ENCODE measurements at places on chromosomes 7 and 10.

GRCh38 chr10:79401015-79401921 is 44.2 kb downstream of the ZCCHC24 start:
- DNase-seq: no peak

- DNase-seq: no peak
Observed at GRCh38 chr7:140200061-140200989, 23.5 kb upstream of the KDM7A start.

GRCh38 chr7:100156331-100157068 is 2.0 kb downstream of the TRAPPC14 start:
- no peak for DNase-seq

DNA sequence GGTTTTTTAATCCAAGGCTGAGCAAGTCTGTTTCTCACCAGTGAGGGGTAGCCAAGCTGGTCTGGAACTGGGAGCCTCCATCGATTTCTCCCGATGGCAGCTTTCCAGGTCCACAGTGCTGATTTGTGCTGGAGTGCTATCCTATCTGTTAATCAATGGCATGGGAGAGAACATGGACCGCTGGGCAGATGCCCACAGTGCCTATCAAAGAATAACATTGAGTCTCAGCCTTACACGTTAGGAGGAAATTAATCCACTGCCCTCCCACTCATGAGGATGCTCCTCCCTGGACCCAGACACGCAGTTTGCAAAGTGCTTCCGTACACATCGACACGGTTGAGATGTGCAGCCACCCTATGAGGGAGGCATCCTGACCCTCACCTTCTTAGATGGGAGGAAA is 36.0 kb upstream of the CUX1 start:
- no peak for DNase-seq

DNA sequence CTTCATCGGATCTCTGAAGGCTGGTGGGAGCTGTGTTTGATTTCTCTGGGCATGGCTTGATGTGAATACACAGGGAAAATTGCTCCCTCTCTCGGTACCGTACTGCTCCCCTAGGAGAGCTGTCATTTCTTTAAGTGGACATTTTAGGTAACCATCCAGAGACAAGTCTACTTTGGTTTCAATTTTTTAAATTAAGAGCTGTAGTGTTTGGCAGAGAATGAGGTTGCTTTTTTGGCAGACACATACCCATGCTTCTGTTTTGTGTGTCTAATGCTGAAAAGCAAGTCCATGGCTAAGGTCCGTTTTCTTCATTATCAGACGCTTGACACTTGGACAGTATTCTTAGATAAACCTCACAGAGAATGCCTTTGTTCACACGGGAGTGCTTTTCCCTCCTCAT is 61.3 kb upstream of the TRIL start:
- no peak for DNase-seq

- no peak for DNase-seq
Observed at GRCh38 chr7:90690159-90690858, 94.2 kb downstream of the CDK14 start.

DNA sequence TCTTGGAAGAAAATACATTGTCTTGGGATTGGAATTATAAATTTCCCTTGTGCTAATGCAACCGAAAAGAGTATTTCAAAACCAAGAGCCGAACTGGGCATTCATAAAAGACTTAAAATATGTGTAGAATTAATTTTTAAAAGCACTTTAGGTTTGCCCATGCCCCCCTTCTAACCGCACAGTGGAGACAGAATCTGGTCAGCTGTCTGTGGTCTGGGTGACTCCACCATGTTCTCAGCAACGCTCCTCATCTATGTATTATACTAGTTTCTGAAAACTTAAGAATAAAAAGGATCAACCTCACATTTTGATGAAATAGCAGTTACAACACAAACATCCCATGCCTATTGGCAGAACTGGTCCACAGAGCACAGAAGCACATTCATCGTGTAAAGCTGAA is 192.6 kb upstream of the C7orf33 start:
- DNase-seq: no peak

GRCh38 chr10:131077031-131077430 is 234.5 kb downstream of the TCERG1L start:
- no peak for DNase-seq

- DNase-seq: no peak
Observed at GRCh38 chr10:109430043-109430760, 493.1 kb downstream of the XPNPEP1 start.

GRCh38 chr10:129373231-129373630 is 93.8 kb upstream of the MGMT start:
- no peak for DNase-seq

- no peak for DNase-seq
Observed at GRCh38 chr10:124238367-124238766, 145.0 kb upstream of the CHST15 start.

GRCh38 chr10:11707624-11708350 is 34.4 kb upstream of the ECHDC3 start:
- DNase-seq: no peak

DNA sequence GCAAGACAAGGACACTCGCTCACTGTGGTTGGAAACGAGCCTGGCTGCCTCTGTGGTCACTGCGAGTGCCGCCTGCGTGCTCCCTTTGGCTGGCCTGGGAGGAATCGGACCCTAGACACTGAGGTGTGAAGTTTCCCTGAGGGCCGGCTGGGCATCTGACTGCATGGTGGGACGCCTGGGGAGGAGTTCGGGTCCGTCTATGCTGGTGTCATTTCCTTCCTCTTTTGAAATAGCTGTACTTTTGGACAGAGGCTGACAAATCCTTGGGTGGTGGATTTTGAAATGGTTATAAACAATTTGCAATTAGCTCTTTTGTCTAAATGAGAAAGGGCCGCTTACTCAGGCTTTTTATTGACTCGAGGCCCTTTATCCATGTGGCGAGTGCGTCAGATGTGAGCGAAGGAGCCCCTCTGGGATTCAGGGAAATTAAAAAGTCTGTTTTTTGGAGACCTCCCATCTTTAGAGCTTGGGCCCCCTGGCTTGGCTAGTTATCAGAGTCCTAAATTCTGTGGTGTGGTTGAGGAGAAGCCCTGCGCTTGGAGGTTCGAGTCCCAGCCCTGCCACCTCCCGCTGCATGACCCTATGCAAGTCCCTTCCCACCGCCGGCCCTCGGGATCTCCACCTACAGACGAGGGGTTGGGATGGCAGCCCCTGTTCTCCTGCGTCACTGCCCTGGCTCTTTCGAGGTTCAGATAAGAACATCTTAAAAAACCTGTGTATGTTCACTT is 147.1 kb downstream of the RGS10 start:
- DNase-seq: no peak
